ENCODE measurements at places on chromosomes 4 and X. TPM values are rescaled to one million over a fixed set of nuclear protein-coding genes. Genes with fewer than 3 reads are reported as not detected.

AWAT1 gene
- not detected for total RNA-seq

- DNase-seq, result peak; percentile 95
Observed at GRCh38 chr4:98658287-98659105, at the start of gene TSPAN5. TSS of gene TSPAN5 (minus strand) at chr4:98658611.

DNA sequence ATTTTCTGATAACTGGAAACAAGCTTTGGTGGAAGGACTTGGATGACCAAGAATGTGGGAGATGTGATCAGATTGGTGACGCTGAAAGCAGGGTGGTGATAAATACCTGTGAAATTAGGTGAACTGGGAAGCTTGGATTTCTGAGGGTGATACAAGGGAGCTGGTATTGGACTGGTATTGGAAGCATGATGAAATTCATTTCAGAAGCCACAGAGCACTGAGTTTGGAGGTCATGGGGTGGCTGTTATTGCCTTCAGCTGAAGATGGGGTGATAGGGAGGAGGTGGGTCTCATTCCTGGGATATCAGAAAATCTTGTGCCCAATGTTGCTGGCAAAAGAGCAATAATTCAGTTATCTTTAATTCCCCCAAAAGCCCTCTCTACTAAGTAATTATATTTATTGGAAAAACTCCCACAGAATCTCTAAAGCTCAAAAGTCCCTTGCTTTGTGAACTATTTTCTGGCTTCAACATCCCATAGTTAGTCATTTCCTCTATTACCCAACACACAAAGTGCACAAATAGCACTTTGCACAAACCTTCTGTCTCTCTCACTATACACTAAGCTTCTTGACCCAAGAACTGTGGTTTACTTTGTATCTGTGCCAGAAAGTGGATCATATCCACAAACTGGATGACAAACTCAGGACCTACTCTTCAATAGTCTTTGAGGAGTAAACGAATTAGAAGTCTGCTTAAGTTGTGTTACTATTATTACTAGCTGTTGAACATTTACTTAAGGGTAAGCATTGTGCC lies 23.1 kb upstream of the CAMK2D start:
- DNase-seq, result no peak

DNA sequence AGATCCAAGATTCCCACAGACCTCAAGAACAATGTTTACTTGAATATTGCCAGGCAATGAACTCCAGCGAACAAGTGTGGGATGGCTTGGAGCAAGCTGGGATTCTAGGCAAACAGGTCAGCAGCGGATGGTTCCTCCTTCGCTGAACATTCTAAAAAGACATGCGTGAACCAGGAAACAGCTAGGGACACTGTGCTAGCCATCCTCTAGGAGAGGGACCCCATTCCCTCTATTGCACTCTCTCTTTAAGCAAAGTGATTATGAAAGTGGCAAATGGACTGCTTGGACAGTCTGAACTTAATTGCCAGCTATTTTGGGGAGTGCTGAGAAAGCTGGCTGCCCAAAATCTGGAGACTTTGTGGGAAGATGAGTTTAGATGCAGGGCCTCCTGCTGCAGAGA lies 29.9 kb upstream of the TEC start:
- no peak for DNase-seq

DNA sequence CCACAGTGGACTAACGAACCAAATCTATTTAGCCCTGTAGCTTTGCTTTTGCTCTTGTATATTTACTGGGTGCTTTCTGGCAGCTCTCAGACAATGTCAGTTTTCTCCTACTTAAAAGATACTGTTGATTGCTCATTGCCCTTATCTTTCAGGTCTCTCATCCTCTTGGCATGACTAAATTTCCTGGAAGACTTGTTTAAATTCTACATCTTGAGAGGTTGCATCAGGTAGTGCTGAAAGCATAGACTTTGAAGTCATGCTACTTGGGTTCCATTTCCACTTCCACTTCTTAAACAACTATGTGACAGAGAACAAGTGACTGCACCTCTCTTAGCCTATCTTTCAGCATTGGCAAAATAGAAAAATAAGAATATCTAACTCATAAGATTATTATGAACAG lies 8.4 kb downstream of the TDO2 start:
- DNase-seq, result no peak

CXorf58 gene
- not detected for total RNA-seq

Measured in neural progenitor cell (in vitro differentiated cells).